ENCODE measurements at places on chromosomes 2 and 18.

- DNase-seq = no peak
Measured at GRCh38 chr2:189466656-189467055, 25.4 kb downstream of the WDR75 start.

GRCh38 chr2:67524213-67524612 is 127.1 kb downstream of the ETAA1 start:
- no peak for DNase-seq

DNA sequence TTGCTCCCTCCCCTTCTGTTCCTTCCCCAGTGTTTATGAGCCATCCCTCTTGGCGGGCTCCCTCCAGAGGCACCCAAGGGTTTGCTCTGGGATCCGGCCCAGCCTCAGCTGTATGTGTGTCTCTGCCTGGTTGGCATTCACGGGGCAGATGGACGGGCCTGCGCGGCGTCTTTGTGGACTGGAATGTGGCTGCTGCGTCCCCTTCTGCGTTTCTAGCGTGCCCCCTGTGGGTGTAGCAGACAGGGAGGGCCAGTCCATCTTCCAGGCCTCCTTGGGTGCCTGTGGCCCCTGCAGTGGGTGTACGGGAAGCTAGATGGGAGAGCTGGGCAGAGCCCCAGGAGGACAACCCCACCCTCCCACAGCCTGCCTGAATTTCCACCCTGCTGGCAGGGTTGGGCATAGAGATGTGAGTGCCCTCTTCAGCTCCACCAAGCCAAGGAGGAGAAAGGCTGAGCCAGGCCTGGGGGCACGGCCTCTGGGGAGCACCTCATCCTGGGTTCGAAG is 15.7 kb downstream of the GPC1 start:
- no peak for DNase-seq

DNA sequence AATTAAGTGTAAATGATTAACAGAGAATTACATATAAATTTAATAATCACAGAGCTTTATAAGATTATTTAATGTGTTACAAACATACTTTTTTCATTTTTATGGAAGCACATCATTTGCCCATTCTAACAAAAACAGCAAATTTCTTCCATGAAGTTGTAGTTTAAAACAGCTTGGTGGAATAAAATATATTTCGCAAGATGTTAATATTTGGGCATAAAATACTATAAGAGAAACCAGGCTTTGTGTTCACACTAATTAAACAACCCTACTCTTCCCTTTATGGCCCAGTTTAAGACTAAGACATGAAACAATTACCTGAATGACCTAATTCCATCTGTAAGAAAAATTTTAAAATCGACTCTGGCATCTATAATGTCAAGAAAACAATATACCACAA is 69.4 kb downstream of the LNPK start:
- no peak for DNase-seq

- no peak for DNase-seq
Measured at GRCh38 chr2:143607231-143608062, 478.2 kb downstream of the ARHGAP15 start.

- DNase-seq = no peak
Measured at GRCh38 chr2:107108556-107108955, 222.6 kb upstream of the ST6GAL2 start.

DNA sequence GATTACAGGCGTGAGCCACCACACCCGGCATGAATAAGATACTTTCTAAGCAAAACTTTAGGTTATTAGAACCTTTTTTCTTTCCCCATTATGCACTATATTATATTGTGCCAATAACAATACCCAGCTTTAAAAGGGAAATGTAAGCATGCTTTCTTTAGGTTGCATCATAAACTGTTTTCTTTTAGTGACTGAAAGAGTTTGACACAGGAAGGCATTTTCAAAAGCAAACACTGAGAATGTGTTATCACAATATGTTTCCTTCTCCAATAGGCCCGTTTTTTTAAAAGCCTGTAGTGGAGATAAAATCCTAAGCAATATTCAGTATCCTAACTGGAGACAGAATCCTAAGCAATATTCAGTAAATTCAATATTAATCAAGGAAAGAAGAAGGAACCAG is 16.7 kb upstream of the EPB41L5 start:
- DNase-seq = no peak

DNA sequence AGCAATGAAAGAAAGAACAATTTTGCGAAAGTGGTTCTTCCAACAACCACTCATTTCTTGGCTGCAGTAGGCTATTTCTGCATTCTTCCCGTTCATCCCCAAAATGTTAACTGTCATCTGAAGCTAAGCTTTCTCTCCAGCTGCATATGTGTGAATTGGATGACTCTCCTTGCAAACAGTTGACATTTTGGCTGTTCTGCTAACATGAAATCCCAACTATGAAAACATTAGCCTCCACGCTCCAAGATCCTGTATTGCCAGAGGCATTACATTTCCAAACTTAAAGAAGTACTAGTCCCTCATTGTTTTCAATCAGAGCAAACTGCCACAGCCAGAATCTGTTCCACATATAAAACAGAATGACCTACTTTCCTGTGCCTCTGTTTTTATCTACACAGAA is 88.5 kb downstream of the TGIF1 start:
- no peak for DNase-seq

DNA sequence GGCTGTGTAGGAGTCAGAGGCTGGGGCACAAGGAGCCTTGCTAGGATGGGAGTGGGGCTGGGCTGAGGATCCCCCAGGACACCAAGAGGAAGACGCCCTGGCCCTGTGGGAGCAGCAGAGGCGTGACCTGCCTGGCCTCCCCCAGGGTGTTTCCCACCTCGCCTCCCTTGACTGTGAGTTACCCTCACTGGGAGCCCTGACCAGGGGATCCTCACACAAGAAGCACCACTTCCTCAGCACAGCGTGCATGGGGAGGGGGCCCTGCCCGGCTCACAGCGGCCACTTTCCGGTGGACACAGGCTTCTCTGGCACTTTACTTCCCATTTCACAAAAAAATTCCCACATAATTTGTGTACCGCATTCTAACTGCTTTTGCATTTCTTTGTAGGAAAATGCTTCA is 187.7 kb downstream of the EIPR1 start:
- no peak for DNase-seq

DNA sequence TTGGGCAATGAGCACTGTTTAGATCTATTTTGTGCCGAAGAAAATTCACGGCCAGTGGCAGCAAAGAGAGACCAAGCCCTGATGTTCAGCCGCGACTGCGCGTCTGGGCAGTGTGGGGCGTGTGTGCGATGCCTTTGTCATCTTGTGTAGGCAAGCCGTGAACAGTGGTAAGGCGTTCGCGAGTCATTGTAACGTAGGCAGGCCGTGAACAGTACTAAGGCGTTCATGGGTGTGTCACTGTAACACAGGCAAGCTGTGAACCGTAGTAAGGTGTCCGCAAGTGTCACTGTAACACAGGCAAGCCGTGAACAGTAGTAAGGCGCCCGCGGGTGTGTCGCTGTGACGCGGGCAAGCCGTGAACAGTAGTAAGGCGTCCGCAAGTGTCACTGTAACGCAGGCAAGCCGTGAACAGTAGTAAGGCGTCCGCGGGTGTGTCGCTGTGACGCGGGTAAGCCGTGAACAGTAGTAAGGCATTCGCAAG is 99.9 kb downstream of the NFATC1 start:
- DNase-seq = no peak

DNA sequence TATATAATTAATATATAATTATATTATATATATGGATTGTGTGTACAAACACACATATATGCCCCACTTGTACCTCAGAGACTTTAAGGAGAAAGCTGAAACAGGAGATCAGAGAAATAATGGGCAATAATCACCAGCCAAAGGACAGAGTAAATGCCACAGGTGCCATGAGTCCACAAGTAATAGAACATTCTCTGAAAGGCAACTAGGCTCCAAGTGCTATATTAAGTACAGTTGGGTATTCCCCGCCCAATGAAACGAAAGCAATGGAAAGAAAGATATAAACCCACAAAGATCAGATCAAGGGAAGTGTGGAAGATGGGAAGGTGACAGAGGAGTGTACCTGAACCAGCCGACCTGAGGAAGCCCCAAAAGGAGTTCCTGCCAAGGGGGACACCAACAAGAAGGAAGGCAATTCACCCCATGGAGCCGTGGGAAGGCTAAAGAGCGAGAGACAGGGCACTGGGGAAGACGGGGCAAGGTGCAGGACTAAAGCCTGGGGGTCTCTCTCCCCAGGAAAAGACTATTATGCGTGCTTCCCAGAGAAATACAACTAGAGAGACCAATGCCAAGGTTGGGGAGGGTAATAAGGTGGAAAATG is 19.0 kb downstream of the DYM start:
- DNase-seq = no peak

GRCh38 chr2:171346723-171347557 is 86.8 kb downstream of the METTL8 start:
- DNase-seq = no peak

DNA sequence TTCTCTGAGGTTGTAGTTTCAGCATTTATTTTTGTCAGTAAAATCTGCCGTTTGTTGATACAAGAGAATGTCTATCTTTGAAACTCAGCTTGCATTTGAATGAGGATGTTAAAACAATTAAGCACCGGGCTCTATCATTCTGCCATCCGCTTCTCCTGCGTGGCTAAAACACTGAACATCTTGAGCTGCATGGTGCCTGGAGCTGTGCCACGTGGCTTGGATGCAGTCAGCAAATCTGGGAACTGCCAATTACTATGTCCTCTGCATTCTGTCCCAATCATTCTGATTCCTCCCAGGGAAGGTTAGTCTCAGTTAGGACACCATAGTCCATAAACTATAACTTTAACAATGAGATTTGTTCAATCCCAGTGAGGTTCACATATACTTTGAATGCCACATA is 598.4 kb downstream of the FBXO15 start:
- DNase-seq = no peak

DNA sequence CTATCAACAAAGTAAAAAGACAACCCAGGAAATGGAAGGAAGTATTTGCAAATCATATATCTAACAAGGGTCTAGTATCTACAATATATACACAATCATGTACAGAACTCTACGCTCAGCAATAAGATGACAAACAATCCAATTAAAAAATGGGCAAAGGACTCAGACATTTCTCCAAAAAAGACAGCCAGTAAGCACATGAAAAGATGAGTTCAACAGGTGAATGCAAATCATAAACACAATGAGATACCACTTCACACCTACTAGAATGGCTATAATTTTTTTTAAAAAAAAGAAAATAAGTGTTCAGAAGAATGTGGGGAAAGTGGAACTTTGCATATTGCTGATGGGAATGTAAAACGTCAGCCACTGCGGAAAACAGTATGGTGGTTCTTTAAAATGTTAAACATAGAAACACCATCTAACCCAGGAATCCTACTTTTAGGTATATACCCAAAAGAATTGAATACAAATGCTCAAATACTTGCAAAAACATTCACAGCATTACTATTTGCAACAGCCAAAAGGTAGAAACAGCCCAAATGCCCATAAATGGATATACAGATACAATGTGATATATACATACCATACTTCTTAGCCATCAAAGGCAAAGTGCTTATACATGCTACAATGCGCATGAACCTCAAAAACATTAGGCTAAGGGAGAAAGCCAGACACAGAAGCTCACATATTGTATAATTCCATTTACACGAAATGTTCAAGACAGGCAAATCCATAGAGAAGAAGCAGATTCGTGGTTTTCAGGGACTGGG is 121.2 kb downstream of the CABYR start:
- DNase-seq = no peak

- no peak for DNase-seq
Measured at GRCh38 chr2:141301551-141301950, 829.3 kb downstream of the LRP1B start.

DNA sequence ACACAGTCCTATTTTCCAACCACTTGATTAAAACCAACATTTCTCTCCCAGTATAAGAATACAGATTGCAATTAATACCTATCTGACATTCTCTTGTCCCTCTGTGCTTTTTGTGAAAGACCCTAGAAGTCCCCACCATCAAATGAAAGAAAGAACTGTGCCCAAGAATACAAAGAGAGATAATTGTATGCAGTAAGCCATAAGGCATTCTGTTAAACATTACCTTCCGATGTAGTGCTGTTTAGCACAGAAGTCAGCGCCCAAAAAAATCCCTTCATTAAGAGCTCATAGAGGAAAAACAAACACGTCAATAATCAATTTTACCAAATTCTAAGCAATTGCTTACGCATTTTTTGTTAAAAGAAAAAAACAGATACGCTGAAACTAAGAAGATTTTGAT is 41.1 kb downstream of the ZNF516 start:
- DNase-seq = no peak

DNA sequence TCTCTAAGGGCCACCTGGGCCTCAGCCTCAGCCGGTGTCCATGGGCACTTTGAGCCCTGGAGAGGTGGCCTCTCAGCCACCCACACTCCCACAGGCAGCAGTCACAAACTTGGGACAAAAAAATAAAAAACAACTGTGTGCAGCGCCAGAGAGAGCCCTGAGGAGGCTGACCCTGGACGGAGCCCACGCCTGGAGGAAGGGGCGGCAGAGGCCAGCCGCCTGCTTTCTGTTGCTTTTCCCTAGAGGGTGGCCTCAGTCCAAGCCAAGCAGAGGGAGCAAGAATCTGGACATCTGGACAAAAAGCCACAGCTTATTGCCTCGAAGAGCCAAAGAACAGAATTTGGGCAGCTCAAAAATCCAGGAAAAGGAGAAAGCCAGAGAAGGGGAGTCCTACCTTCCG is 43.3 kb upstream of the LDLRAD4 start:
- DNase-seq = no peak

GRCh38 chr2:219823574-219823973 is 196.1 kb downstream of the SLC4A3 start:
- no peak for DNase-seq

GRCh38 chr2:108829578-108830310 is 43.2 kb downstream of the CCDC138 start:
- DNase-seq = no peak

DNA sequence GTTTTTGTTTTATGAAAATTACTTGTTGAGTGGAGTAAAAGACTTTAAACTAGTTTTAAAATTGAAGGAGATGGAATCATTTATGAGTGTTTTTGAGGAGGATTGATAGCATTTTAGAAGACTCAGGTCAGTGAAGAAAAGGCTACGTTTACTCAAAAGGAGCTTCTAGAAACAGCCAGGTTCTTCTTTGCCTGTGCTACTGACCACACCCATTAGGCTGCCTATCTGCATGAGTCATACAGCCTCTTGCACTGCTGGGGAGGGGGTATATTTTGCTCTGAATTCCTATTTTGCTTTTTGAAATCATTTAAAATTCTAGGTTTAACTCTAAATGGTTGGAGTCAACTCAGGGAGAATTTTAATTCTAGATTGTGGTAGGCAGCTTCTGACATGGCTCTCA is 22.3 kb downstream of the EFEMP1 start:
- no peak for DNase-seq

- DNase-seq = no peak
Measured at GRCh38 chr2:42924418-42924886, 132.1 kb upstream of the HAAO start.

DNA sequence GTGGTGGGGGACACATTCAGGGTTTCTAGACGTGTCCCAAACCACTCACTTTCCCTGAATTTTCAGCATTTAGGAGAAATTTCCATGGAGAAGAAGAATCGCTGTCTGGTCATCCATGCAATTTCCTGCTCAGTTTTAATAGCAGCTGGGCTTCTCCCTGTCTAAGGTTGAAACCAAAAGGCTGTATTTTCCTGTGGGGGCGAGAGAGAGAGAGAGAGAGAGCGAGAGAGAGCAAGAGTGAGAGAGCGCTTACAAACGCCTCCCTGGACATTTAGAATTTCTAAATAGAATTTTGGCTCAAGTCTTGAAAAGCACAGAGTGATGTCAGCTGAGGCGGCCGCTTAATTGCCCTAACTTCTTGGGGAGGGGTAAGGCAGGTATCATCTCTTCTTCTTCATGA is 110.8 kb downstream of the SETBP1 start:
- no peak for DNase-seq
